ENCODE measurements at places on chromosomes 16 and 17. TPM values are rescaled to one million over a fixed set of nuclear protein-coding genes. Genes with fewer than 3 reads are reported as not detected.

GRCh38 chr16:23537390-23537789 lies 19.8 kb downstream of the EARS2 start:
- no peak for DNase-seq

- no peak for DNase-seq
Measured at GRCh38 chr16:59484833-59485516, 750.9 kb upstream of the GOT2 start.

GRCh38 chr17:7393613-7394451 lies 493 bp downstream of the PLSCR3 start:
- DNase-seq: no peak

DNA sequence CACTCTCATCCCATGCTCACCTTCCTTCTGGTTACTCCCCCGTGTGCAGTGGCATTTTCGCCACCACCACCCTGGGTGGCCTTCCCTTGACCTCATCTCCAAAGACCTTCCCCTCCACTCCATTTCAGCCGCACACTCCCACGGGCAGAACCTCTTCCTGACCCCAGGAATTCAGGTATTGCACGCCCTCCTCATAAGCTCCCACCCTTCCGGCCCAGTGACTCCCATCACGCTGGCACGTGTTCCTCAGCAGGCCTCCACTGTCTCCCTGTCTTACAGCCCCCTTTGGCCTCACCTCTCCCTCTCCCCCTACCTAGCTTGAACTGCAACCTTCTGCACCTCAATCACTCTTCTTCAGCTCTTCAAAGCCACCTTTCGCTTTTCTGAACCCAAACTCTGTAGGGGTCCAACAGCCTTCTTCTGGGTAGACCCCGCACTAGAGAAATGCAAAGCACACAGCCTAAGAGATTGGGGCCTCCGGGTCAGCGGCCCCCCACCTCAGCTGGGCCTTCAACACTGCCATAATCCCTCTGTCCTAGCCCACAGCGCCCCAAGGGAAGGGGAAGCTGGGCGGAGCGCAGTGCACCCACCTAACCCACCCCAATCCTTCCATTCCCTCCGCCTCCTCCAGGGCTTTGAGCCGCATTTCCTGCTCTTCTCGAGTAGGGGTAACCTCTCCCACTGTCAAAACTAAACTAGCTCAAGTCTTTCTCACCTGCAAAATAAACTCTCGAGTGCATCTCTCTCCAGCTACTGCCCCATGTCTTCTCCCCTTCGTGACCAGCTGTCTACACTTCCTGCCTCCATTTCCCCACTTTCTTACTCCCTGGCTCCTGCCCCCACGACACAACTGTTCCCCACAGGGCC lies 1.7 kb upstream of the TMEM97 start:
- no peak for DNase-seq

Gene TBC1D26
- 0.39 TPM for polyA plus RNA-seq
